NCI-H774 (cell line): ENCODE measurements at places on chromosomes 6 and 20.

- no peak for DNase-seq
Observed at GRCh38 chr6:72363844-72364740, 257.8 kb upstream of the KCNQ5 start.

GRCh38 chr20:3781153-3781910, at the start of gene SPEF1:
Gene SPEF1, minus strand, starts transcription at chr20:3781448. Its CDS starts 161 bp downstream, at chr20:3781287.
- DNase-seq: peak; percentile 86

DNA sequence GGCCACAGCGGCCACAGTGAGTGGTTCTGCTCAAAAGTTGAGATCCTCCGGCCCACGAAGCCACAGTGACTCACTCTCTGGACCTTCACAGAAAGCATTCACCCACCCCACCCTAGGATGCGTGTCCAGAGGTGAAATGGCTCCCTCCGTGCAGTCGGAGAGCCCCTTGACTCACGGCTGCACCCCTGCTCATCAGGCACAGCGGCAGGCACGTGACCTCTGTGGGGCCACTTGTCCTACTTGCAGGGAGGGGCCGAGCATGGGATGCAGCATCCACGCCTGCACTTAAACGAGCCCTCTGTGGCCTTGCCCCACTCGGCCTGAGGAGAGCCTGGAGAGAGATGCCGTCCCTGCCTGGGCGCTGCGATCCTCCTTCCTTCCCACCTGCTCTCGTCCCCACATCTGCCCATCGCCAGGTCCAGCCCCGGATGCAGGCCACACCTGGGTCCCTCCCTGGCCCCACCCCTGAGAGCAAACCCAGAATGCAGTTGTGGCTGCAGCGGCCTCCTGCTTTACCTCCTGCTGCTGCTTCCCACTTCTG, 28.7 kb downstream of the NTSR1 start:
- DNase-seq: no peak

DNA sequence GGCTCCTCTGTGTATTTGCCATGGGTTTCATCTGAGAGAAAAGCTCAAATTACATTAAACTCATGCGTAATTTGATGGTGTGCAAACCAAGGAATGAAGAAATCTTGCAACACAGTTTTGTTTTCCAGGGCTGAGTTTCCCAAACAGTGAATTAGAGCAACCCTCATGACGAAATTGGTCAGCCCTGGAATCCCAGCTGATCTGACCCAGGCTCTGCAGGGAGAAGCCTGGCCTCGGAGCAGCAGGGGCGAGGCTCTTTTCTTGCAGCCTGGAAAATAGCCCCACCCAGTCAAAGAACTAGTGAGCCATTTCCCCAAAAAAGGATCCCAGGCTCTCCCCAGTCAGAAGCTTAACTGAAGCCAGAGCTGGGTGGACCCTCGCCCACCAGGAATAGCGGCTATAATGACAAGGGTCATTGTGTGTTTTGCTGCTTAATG, 107.3 kb upstream of the SNX9 start:
- no peak for DNase-seq

GRCh38 chr6:37056439-37057127, 51.1 kb downstream of the FGD2 start:
- DNase-seq: no peak

- peak; percentile 68 for DNase-seq
Observed at GRCh38 chr20:49608752-49609670, 41.1 kb upstream of the PTGIS start.

DNA sequence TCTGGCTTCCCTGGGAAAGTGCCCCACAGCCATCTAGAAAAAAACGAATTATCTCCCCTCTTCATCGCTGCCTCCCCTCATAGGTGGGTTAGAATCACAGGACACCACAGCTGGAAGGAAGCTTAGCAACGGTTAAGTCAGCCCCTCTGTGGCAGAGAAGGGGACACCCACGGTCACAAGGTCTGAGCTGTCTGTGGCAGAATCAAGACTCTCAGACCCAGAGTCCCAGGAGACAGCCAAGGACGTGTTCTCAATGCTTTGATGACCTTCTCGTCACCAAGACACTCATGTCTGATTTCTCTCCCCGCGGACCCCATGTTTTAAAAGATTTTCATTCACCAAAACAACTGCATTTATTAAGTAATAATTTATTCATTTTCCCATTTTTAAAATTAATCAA, 221.5 kb downstream of the NRN1 start:
- no peak for DNase-seq

GRCh38 chr6:18883851-18884250, 496.7 kb downstream of the RNF144B start:
- DNase-seq: no peak

DNA sequence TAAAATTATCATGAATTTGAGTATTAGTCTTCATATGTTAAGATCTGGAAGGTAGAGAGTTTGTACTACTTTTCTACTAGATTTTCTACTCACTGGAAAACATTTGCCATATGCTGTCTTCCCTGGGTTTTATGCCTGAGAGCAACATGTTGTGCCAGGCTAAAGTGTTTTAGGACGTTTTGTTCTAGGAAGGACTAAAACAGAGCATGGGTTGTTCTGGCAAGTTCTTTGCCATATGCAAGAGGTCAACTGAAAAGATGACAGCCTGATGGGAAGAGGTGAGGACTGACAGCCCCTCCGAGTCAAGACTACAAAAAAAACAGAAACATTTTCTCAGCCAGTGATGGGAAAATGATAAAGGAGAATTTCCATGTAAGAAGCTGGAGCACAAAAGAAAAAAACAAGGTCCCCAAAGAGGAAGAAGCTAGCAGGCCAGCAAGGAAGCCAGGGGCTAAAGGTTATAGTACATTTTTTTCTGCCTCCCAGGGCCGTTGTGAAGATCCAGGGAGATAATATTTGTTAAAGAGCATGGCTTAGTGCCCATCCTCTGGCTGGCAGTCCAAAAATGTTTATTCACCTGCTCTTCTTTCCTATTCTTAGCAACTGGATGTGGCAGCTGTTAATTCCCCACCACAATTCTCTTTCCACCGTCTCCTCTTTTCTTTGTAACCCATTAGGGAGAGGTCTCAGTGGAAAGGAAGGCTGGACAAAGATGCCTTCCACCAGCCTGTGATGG, 7.8 kb downstream of the SCGN start:
- DNase-seq: no peak

DNA sequence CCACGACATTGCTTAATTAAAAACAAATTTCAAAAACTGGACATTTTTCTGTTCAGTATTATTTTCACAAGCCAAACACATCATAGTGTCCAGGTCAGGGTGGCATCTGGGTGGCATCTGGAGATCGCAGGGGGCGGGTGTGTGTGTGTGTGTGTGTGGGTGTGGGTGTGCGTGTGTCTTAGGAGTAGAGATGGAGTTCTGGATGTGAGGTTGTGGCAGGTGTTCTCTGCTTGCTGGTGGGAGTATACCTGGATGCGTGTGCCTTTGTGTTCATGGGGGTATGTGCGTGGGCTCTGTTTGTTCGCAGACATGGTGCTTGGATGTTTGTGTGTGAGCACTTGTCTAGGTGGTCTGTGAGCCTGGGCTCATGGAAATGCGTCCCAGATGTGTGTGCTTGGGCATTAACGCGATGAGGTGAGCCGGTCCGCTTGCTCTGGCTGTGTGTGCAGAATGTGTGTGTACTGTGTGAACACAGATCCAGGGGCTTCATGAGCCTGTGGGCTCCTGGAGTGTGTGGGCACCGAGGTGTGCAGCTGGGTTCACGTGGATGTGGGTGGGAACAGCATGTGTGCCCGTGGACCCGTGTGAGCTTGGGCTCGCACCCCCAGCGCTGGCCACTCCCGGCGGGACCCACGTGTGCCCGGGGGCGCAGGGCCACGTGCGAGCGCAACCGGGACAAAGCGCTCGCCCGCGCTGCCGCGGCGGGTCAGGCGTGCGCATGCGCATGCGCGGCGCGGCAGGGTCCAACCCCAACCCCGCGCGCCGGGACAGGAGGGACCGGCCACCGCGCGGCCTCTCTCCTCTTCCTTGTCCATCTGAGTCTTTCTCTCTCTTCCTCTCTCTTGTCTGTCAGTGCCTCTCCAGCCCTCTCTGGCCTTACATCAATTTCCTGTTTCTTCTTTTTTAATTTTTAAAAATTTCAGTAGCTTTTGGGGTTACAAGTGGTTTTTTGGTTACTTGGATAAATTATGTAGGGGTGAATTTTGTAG, 60.4 kb downstream of the SRC start:
- peak; percentile 46 for DNase-seq

DNA sequence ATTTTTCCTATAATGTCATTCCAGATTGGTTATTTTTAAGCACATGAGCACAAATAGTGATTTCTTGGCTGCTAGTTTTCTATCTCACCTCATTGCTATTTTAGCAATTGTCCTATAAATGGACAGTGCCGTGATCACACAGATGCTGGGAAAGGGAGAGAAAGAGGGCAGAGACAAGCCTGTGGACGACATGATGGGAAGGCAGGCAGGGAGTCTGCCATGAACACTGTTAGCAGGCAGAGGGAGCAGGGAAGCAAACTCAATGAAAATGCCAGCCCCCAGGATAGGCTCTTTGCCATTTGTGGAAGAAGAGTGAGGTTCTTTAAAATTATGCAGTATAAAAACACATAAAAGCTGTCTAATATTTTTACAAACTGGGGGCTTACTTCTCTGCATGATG, 96.8 kb downstream of the ADTRP start:
- DNase-seq: no peak

DNA sequence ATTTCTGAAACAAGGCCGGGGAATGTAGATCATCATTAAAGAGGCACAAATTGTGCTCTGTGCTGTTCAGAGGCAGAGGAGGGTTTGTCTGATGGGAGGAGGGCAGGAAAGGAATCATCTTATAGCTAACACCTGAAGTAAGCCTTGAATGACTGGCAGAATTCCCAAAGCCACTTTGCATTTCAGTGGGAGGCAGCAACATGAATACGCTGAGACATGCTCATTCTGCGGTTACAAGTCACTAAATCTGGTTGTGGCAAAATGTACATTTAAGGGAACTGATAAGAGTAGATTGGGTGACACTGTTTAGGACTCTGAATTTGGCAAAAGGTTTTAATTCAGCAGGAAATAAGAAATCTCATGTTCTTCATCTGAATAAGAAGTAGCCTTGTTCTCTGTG, 4.4 kb upstream of the COL19A1 start:
- no peak for DNase-seq

GRCh38 chr6:1527073-1527457, 82.7 kb upstream of the FOXC1 start:
- no peak for DNase-seq

DNA sequence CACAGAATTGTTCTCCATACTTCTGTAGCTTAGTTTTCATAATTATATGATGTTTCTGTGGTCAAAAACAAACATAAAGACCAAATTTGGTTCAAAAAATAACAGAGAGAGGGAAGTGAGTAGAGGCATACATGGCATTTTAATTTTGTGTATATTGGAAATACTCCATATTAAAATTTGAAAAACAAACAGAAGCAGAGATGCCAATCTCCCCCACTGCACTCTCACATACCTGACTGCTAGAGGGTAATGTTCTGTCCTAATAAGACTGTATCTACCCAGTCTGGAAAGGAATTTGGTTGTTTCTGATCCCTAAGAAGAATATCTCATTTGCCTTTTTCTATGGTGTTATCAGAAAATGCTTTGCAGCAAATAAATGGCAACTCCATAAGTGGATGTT, 959.0 kb upstream of the FLRT3 start:
- no peak for DNase-seq

GRCh38 chr6:4371207-4371921, 236.0 kb upstream of the ECI2 start:
- DNase-seq: no peak

GRCh38 chr20:46893877-46894578, 615 bp upstream of the EYA2 start:
- no peak for DNase-seq

DNA sequence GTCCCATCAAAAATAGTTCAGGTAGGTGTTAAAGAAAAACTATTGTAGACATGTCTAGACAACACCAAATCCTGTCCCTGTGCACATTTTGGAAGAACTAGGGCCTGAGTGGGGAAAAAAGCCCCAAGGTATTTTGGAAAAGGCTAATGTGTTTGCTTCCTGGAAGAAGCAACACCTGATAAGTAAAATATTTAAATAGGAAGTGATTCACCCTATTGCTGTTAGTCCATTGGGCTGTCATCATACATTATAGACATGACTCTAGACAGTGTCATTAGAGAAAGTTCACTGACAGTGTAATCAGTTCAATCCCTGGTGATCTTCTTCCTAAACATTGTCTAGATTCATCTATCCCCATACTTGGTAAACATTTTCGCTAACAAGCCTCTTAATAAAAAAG, 465.3 kb downstream of the CBLN4 start:
- DNase-seq: no peak

DNA sequence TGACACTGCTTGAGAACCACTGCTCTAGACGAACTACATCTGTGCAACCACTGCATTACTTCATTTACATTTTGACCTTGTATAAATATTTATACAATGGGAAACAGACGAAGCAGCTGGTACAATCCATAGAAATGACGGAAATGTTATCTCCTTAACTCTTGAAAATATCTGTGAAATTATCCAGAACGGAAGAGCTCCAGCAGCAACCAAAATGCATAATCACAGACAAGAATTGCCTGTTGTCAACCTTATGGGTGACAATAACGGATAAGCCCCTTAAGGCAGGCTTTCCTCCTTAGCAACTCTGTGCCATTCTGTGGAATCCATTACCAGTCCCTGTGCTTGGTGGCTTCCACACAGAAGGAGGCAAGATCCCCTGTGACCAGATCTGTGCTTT, 115.4 kb downstream of the DTNBP1 start:
- DNase-seq: no peak

GRCh38 chr6:37866590-37867507, 47.3 kb downstream of the ZFAND3 start:
- DNase-seq: no peak

DNA sequence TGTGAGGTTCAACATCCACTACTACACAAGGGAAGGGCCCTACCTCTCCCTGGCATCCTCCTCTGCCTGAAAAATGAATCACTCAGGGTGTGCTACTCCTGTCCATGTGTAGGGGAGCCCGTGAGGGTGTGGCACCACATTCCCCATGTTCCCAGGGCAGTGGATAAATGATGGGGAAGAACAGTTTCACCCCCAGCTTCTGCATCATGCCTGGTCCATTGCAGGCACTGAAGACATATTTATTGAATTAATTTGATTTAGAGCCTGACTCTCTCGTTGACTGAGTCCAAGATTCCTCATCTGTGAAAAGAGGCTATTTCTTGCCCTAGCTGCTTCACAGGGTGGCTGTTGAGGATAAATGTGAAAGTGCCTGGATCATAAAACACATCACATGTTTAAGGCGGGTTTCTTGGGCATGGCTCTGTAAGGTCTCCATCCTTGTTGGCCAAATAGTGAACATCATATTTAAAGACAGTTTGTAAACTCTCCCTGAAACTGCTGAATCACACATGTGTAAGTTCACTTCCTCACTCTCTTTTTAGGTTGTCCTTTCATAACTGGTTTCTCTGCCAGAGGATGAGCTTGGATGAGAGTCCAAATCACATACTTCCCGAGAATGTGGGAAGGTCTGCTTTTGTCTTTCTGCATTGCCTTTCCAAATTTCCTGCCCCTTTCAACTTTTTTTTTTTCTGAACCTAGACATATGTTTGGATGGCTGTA, 79.7 kb upstream of the FYN start:
- no peak for DNase-seq

- no peak for DNase-seq
Observed at GRCh38 chr6:168156742-168157265, 77.8 kb upstream of the FRMD1 start.

GRCh38 chr6:106134906-106135634, 48.9 kb downstream of the PRDM1 start:
- DNase-seq: no peak

- DNase-seq: no peak
Observed at GRCh38 chr6:151551223-151551857, 57.5 kb downstream of the CCDC170 start.

- DNase-seq: no peak
Observed at GRCh38 chr6:30447237-30447636, 42.1 kb upstream of the HLA-E start.

- DNase-seq: no peak
Observed at GRCh38 chr20:34561661-34562060, 3.1 kb downstream of the MAP1LC3A start.
